Muscle of arm (tissue), 14 donors: ENCODE measurements at places on chromosomes 4 and X.

- no peak for DNase-seq
Measured at GRCh38 chr4:102862016-102862415, 6.8 kb upstream of the CISD2 start.

DNA sequence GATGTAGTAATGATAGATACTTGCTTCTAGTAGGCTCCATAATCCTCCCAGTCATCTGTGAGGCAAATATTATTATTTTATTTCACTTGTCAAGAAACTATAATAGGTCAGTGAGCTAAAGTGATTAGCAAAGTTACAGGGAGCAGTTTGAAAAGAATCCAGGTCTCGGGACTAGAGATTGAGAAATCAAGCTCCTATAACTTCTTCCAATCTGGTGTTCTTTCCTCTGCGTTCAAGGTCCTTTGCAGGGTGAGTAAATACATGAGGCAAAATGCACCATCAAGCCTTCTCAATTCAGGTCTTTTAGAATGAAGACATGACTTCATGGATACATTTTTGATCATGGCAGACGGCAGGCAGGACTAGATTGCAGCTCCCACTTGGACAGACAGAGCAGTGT is 150.4 kb downstream of the FRAS1 start:
- no peak for DNase-seq

GRCh38 chr4:163922302-163922701 is 427.8 kb downstream of the TMA16 start:
- DNase-seq: no peak

DNA sequence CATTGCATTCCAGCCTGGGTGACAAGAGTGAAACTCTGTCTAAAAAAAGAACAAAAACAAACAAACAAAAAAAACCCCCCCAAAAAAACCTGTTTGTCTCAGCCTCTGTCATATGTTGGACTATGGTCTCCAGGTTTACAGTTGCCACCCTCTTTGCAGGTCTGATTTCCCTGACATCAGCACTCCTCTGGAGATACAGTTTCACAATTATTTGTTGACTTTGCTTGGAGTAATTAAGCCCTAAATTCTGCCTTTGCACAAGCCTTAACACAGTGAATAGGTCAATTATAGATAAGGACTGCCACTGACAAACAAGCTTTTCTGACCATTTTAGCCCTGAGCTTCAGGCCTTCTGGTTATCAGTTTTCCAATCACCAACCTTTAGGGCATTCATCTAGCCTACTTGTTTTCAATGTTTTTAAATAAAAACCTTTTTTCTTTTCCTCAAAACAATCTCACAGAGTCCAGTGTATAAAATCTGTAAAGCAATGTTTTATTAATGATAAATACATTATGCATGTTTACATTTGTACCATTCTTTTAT is 20.4 kb upstream of the MAPK10 start:
- DNase-seq: no peak

DNA sequence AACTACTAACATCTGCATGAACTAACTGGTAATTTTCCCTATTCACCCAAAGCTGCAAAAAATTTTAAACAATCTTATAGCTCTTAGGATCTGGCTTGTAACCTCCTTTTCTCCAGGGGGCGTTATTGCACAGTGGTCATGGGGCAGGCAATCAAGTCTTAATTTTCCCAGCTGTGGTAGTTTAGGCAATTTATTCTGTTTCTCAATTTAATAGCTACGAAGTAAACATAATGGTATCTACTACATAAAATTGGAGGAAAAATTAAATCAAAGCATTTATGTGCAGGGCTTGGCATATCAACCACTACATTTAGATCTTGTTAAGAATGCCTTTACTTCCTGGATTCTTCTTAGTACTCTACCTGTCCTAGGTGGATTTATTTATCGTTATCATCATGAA is 137.4 kb upstream of the GUCY1A1 start:
- no peak for DNase-seq
